ENCODE measurements at places on chromosomes 5 and 9.

DNA sequence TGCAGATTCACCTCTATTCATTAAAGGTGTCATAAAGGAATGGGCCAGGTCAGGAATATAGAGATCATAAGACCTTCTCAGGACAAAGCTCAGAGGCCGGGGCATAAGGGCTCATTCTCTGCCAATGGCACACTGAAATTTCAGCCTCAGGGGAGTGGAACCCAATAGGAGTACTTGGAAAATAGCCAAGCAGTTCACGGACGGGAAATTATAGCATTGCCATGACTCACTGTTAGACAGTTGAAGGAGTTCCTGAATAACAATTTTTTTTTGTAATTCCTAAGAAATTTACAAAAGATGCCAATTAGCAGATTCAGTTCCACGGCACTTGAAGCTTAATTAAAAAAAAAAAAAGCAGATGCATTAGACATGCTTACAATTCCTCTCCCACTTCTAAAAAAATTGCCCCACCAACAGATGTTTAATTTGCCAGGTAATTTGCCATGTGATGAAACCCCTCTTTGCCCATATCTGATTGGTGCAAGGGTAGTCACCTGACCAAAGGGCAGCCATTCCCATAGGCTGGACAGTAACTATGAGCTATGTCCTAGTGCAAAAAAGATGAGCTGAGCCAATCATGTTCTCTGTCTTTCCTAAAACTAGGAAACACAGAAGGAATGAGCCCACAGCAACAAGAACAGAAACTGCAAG is 58.6 kb downstream of the PTCD2 start:
- no peak for DNase-seq

DNA sequence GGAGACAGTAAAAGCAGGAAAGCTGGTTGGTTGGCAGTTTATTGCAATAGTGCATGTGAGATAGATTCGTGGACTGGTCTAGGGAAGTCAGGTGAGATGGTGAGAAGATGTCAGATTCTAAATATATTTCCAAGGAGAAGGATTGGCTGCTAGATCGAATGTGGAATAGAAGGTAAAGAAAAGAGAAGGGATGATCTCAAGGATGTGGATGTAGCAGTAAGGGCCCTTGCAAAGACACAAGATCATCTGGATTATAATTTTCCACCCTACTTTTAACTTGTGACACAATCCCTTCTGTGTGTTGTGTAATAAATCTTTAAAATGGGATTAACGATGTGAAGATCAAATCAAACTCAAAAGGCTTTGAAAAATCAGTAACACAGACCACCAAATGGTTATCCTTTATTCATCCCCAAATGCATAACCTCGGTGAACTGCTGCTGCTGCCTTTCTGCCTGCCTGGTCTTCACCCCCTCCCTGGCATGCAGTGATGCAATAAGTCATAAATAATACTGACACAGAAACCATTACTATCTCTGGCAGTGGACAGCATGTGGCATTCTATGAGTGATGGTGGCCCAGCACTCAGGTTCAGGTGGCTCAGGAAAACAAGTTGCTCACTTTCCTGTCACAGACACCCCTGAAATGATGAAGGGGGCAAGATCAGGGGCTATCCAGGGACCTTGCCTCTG is 178.4 kb downstream of the FAM114A2 start:
- no peak for DNase-seq

DNA sequence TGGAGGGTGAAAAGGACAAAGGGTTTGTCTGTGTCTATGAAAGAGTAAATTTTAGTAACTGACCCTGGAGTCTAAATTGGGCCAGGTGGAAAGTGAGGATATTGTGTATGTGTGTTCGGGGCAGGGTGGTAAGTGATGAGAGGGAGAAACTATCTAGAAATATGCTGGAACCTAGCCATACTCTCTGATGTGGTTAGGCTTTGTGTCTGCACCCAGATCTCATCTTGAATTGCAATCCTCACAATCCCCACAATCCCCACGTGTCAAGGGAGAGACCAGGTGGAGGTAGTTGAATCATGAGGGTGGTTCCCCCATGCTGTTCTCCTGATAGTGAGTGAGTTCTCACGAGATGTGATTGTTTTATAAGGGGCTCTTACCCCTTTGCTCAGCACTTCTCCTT is 60.6 kb downstream of the COMMD10 start:
- no peak for DNase-seq

GRCh38 chr5:75306746-75307145 is 30.3 kb upstream of the HMGCR start:
- DNase-seq = no peak

GRCh38 chr5:6727231-6727630 is 14.0 kb downstream of the TENT4A start:
- no peak for DNase-seq

- DNase-seq = no peak
Observed at GRCh38 chr5:33329891-33330290, 110.9 kb upstream of the TARS1 start.

DNA sequence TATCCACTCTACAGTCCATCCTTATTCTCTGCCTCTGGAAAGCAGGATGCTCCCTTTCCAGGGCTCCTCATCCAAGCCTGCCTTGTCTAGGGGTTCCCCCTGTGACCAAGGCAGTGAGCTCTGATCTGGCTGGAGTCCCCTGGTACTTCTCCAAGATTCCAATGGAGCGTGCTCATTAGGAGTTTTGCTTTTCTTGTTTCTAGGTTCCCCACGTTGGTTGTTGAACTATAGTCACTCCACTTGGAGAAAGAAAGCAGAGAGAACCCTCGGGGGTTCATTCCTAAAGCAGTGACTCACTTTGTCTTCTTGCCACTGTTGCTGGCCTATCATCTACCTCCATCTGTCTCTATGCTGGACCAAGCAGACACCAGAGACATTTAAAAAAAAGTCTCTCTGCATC is 192.6 kb downstream of the TLE4 start:
- DNase-seq = no peak

GRCh38 chr5:73388740-73389139 is 59.8 kb downstream of the FOXD1 start:
- DNase-seq = no peak

GRCh38 chr5:42620579-42621216 is 135.9 kb upstream of the CCDC152 start:
- DNase-seq = no peak

GRCh38 chr9:14520341-14520740 is 172.9 kb downstream of the ZDHHC21 start:
- no peak for DNase-seq

GRCh38 chr5:66616520-66617225 is 20.5 kb downstream of the MAST4 start:
- DNase-seq = no peak

Data from activated gamma-delta T cell (primary cell).